Small intestine (tissue), 16 donors: ENCODE measurements at places on chromosomes 12 and 14. TPM values are rescaled to one million over a fixed set of nuclear protein-coding genes. Genes with fewer than 3 reads are reported as not detected.

RNF212B gene
- 0.45 TPM for polyA plus RNA-seq

SETD1B gene
- 3.8 TPM for polyA plus RNA-seq

NUDT4 gene
- polyA plus RNA-seq, result 26.0 TPM

DNA sequence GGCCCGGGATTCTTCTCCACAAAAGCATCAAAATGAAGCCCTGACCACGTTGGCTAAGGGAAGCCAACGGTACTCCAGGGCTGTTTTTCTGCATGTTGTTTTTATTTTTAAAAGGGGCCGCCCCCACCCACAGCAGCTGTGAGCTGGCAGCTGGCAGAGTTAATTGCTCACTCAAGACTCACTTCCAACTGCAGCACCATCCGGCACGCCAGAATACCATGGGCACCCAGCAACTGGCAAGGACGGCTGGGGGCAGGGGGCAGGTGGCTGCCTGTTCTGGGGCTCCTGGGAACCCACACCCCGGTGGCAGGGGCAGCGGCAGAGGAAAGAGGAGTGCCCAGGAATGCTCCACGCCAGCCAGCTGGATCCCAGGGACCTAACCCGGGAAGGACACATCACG lies 44.3 kb downstream of the NCOR2 start:
- DNase-seq, result no peak

DNA sequence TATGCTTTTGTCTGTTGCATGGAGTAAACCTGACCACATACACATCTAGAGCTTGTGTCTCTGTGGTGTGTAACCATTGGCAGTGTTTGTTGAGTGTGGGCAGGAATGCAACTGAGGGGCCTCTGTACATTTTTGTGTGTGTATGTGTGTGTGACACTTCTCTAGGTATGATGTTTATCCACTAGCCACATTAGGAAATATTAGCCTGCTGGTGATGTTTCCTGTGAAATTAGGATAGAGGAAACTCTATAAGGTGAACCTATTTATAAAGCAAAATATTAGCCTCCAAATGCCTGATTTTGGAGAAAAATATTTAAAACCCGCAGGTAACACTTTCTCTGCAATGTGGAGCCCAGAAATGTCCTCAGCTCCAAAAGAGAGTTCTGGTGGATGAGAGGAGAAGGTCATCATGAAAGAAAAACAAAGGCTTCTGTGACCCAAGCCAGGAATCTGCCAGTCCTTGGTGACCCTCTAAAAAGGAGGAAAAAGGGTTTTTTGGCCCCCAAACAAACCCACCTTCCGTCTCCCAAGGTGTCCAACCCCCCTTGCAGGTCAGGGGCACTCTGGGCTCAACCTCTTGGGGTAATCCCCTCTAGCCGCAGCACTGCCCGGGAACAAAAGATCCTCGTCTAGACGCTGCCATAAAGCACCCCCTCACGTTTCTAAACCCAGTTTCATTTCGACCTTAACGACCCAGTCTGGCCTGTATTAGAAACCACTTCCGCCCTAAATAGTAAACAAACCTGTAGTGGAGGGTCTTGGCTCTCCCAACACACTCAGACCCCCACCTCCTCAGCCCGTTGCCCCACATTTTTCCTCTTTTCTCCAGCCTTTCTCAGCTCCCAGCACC lies 3.1 kb upstream of the HOTAIR start:
- peak; percentile 40 for DNase-seq

GRCh38 chr14:50512463-50512862 lies 19.9 kb downstream of the MAP4K5 start:
- DNase-seq, result no peak

GRCh38 chr14:103724116-103724515 lies 8.5 kb downstream of the ZFYVE21 start:
- DNase-seq, result no peak

GRCh38 chr12:107610021-107610859 lies 75.4 kb upstream of the PWP1 start:
- DNase-seq, result peak; percentile 51

LRFN5 gene
- polyA plus RNA-seq, result 0.35 TPM

- no peak for DNase-seq
Observed at GRCh38 chr12:64800640-64801039, 23.8 kb upstream of the TBC1D30 start.

OASL gene
- polyA plus RNA-seq, result 1.7 TPM

DNA sequence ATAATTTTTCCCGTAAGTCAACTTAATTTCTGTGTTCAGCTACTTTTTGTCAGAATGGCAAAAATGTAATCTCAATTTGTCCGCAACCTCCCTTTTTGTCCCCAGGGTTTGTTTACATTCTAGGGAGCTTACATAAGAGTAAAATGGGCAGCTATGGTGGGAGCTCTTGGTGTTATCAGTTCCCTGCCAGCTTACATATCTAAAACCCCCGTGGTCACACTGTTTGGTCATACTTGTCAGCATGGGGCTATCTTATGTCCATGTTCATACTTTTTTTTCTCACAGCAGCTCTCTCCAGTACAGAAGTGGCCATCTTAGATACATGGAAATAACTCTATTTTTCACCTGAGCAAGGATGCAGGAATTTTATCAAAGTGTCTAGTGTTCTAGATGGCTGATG lies 16.7 kb downstream of the SLCO1C1 start:
- DNase-seq, result no peak

GRCh38 chr12:94557746-94558295 lies 92.5 kb downstream of the TMCC3 start:
- peak; percentile 80 for DNase-seq

DNA sequence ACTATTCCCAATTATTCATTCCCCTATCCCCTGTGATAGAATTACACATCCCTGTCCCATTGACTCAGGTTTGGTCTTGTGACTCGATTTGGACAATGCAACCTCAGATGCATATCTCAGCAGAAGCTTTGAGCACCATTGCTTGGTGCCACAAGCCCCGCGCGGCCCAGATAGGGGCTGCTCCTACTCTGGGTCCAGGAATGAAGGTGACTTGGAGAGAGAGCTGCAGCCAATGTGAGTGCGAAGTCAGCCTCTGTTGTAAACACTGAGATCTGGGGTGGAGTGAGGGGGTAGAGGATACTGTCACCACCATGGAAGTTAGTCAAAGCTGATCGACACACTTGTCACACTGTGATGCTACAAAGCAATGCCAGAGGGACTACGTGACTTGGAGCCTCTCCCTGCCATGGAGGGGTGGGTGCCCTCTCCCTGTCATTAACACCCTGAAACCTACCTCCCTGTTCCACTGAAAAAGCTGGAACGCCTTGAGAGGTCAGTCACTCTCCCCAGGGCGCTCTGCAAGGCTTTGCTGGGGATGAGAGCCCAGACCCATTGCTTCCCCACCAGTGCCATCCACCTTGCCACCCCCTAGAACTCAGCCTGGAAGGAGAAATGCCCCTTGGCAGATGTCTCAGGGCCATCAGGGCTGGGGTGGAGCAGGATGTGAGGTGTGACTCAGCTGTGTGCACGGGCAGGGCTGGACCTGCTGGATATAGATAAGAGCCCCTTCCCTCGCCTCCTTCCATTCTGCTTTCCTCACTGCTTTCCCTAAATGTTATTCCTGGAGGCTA lies 6.6 kb upstream of the PLEK2 start:
- peak; percentile 80 for DNase-seq

IL26 gene
- polyA plus RNA-seq, result 0.12 TPM

GRCh38 chr14:32296366-32296765 lies 32.7 kb upstream of the AKAP6 start:
- no peak for DNase-seq

- no peak for DNase-seq
Observed at GRCh38 chr12:68639396-68639767, 28.7 kb downstream of the RAP1B start.

GRCh38 chr12:94269316-94269999 lies 121.1 kb downstream of the PLXNC1 start:
- DNase-seq, result no peak

FAM186B gene
- polyA plus RNA-seq, result not detected

DNA sequence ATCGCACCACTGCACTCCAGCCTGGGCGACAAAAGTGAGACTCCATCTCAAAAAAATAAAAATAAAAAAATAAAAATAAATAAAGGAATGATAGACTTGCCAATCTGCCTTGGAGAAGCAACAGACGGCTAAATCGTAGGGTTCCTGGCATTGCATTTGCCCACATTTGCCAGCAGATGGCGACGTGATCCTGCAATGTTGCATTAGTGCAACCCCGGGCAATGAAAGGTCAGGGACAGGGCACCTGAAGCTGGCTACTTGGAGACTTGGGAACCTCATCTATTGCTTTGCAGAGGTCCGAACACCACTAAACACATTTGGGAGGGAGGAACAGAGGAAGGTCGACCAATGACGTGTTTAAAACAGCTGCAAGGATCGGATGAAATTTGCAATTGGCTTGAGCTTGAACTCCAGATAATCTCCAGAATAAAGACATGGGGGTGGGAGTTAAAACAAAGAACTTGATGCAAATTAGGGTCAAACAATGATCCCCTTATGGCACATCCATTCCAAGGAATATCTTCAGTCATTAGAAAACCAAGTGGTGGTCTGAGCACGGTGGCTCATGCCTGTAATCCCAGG lies 34.6 kb downstream of the SPRING1 start:
- DNase-seq, result peak; percentile 72

FITM1 gene
- 5.1 TPM for polyA plus RNA-seq

CNTN1 gene
- 1.6 TPM for polyA plus RNA-seq

DNA sequence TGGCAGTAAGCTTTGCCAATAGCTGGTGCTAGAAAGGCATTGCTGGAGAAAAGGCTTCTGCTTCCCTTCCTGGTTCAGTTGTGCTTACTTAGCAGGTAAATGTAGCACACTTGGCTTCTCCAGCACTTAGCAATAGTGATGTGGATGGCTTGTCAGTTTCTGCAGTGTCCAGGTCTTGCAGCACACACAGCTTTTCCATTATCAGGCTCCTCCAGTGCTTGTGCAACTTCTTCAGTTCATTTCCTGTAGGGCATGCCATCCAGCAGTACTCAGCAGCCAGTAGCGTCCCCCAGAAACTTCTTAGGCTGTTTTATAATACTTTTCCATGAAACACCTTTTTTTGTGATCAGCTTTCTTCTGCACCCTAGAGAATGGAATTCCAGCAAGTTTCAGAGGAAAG lies 154.6 kb downstream of the SLC6A15 start:
- no peak for DNase-seq

KRT82 gene
- not detected for polyA plus RNA-seq
